Astrocyte of the spinal cord (primary cell): ENCODE measurements at places on chromosomes 4 and X.

- no peak for DNase-seq
Measured at GRCh38 chrX:108138814-108139702, 47.5 kb downstream of the ATG4A start.

DNA sequence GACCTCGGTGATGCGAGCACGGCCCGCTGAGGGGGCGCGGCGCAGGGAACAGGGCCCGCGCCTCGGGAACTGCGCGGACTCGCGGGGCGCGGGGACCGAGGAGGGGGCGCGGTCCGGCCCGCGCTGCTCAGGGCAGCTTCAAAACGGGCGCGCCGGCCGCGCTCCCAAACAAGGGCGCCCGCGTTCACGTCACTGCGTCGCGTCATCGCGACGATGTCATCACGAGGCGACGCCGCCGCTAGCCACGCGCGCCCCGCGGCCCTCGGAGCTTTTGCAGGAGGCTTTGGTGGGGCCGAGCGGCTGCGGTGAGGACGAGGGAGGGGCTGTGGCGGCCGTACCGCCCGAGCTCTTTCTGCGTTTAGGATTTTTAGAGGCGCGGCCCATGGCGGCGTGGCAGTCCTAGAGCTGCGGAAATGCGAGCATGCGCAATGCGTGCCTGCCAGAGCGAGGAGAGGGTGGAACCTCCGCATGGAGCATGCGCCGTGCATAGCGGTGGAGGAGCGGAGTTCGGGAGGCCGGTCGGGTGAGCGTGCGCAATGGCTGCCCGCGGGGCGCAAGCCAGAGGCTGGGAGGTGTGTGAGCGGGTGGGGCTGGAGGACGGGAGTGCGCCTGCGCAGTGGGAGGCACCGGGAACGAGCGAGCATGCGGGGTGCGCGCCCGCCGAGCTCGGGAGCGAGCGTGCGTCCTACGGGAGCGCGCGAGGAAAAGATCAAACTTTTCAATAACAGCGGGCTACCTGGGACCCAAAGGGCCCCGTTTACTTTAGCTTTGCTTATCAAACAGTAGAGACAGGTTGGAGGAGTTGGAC, at the start of gene PPP2R3B:
TSS of gene PPP2R3B (minus strand) at position 140 of the 808 bp plus-strand sequence. CDS start 216 bp downstream, outside the sequence.
- peak; percentile 98 for DNase-seq

- DNase-seq = no peak
Measured at GRCh38 chrX:39450234-39450977, 647.4 kb downstream of the BCOR start.

GRCh38 chr4:153093802-153094201, 110.4 kb upstream of the TRIM2 start:
- no peak for DNase-seq

DNA sequence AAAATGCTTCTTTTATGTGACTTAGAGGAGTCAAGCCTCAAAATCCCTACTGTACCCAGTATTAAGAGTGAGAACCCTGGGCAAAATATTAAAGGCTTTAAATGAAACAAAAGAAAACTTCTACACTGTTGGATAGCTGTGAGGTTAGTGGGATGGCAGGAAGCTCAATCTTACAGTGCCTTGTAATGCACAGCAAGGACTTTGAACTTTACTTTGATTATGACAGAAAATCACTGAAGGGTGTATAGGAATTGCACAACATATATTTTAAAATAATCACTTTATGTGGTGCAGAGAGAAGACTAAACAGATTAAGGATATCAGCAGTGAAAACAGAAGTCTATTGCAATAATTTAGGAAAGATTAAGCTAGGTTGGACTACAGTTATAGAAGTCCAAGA, 1333.4 kb downstream of the ADGRL3 start:
- no peak for DNase-seq

GRCh38 chr4:55125763-55126541, 557 bp upstream of the KDR start:
- no peak for DNase-seq

- no peak for DNase-seq
Measured at GRCh38 chr4:18463987-18464559, 442.5 kb upstream of the LCORL start.
